ENCODE measurements at places on chromosomes 2 and 18. TPM values are rescaled to one million over a fixed set of nuclear protein-coding genes. Genes with fewer than 3 reads are reported as not detected.
A peak's percentile ranks its signal among the peaks of the same experiment; 100 is the strongest.

GRCh38 chr18:28248653-28249052 is 71.7 kb upstream of the CDH2 start:
- no peak for DNase-seq

DNA sequence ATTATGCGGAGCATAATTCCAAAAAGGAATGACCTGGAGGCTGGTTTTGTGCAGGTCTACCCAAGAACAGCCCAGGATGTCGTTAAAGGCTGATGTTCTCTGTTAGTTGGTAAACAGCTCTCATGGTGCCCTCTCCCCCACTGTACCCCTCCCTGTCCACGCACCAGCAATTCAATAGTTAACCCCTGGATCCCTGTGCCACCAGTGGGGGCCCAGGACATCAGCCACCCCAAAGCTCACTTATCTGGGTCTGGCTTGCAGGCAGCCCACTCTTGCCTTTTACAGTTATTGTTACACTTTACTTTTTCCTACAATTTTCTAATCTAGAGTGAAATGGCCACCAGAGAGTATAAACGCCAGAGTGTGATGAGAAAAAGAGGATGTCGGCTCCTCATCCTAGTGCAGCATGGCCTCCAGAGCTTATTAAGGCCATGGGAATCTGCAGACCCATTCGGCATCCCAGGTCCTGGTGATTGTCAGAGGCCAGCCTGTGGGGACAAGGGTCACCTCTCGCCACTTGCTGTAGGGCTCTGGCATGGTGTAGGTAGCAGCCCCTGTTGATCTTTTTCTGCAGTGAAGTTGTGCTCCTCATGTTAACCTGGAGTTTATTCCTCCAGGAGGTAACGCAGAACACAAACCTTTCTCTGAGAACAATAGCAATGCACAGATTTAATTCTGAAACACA is 30.3 kb downstream of the TWIST2 start:
- no peak for DNase-seq

DNA sequence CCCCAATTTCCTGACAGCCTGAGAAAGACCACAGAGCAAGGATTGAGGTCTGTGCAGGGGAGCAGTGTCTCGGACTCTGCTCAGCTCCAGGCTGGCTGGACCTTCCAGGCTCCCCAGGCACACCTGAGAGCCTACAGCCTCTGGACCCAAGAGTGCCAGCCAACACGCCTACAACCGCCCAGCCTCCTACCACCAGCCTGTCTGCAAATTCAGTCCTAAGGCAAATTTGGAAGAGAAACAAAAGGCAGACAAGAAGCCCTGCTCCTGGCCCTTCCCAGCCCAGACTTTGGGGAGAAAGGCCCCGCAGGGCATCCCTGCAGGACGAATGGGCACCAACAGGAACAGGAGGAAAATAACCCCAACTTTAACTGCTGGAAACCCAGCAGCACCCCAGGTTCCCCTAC is 1.9 kb downstream of the HS6ST1 start:
- DNase-seq, result no peak

DNA sequence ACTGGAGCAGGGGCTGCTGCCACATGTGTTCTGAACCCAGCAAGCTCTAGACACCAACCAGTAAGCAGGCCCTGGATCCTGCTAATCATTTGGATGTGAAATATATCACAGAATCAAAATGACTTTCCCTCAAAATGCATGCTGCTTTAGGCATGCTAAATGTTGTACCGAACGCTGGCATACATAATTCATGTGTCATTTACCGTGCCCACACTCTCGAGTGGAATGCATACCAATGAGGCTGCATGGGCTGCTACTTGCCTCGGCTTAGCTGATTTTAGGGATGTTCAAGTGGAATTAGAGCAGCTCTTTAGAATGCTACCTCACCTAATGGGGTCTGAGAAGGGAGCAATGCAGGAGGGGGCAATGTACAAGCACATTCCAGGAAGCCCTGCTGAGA is 509.6 kb upstream of the RAB6C start:
- no peak for DNase-seq

Gene ABCG8
- total RNA-seq, result 0.09 TPM

DNA sequence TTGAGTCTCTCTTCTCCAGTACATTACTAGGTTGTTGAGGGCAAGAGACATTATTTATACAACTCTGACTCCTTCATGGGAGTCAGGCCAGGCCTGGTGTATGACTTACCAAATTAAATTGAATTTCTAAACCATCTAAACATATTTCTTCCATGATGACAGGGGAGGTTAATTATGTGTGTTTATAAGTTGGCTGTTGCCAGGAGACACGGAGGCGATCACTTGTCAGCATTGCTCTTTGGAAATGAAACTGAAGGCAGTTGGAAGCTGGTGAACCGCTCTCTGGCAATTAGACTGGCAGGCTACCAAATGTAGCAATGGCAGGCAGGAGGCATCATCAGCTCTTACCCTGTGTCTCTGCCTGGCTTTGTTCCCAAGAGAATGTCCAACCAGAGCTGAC is 241.4 kb downstream of the KCNS3 start:
- DNase-seq, result no peak

GRCh38 chr2:95337829-95338228 is 40.7 kb downstream of the KCNIP3 start:
- DNase-seq, result no peak

Gene TTR
- not detected for total RNA-seq

Gene FBXO48
- not detected for total RNA-seq

DNA sequence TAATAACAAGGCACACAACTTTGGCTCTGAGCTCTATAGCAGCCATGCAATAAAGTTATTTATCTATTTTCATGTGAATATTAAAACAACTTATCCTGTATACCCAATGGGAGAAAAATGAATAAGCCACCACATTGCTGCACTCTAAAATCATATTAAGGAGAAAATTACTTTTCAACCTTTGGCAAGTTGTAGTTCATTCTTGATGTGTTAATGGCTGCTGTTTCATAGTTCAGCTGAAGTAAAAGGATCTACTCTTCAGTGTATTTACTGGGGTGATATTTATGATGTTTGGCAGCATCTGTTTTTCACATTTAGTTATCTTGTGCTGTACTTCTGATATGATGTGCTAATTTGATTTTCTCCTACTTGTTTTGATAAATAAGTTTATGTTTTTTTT is 71.8 kb downstream of the TMEFF2 start:
- no peak for DNase-seq

- DNase-seq, result no peak
These were observed 40.4 kb upstream of the TTC32 start for GRCh38 chr2:19942199-19942598.

DNA sequence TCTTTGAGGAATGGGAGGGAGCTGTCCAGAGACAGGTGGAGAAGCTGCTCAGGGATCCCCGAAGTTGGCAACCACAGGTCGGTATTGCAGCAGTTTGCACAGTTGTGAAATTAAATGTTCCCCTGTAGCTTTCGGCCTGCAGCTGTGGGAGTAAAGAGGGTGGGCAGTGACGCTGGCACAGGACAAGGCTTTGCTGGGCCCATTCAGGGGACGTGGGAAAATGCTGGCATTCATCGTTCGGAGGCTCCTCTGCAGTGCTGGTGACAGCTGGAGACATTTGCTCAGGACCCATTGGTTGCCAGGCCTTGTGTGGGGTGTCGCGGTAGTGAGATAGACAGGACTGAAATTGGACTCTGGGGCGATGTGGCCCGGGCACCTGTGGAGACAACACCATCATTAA is 173.7 kb downstream of the MYCN start:
- no peak for DNase-seq

DNA sequence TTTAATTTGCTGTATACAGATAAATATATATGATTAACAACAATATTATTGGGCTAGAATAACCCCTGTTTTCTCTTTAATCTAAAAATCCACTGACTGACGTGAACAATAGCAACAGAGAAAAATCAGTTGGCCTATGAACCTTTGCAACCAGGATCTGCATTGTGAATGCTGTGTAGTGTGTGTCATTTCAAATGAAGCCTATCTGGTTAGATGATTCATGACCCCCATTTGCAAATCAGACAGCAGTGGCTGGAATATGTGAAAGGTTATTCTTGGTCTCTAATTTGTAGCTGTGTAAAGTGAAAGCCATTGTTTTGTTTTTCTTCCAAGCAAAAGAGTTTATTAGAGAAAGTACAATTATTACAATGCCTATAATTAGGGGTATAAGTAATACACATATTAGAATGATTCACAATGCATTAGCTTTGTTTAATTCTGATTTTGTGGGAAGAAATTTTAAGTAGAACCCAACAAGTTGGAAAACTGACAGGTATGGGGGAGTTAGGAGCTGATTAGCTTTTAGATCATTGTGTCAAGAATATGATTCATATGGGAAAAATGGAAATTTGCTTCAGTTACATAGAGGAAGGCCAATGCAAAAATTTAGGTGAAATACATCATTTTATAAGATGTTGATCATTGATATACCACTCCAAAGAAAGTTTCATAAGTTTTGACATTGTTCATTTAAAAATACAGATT is 1362.2 kb upstream of the TMEFF2 start:
- no peak for DNase-seq

Gene CFC1
- not detected for total RNA-seq

DNA sequence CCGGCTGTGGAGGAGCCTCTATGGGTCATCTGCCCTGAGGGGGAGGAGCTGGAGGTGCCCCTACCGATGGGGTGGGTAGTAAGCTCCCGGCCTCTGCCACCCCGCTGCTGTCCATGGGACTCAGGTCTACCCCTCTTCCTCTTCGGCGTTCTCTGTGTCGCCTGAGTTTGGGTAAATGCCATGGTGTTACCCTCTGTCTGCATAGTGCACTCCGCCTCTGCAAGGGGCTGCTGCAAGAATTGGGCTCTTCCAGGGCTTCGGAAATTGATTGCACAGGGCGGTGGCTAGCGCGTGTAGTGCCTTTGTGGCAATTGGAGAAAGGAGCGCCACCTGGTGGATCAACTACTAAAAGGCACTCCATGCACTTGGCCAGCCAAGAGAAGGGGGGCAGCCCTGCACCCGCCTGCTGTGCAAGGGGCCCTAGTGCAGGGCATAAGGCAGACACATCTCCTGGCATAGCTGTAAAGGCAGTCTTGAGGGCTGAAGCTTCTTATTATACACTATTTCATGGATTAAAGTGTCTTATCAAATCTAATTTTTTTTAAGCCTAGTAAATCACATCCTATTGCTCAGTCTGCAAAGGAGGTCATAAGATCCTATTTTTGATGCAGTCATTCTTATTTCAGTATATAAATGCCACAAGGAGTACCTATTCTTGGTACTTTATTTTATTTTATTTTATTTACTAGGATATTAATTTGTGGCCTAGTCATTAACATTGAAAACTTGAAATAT is 308.9 kb downstream of the PDE11A start:
- peak; percentile 67 for DNase-seq

DNA sequence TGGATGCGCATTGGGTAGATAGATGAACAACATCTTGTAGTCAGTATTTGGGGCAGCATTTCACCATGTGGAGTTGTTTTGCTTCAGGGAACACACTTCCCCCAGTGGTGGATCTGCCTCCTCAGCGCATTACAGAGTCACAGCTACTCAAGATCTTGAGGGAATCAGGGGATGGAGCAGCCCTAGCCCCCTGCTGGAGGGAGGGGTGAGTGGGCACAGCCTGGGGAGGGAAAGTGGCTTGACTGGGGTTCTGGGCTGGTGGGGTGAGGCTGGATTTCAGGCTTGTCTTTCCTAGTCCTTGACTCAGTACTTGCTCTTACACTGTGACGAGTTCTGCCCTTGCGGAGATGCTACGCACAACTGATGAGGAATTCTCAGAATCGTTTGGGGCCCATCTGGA is 271.0 kb upstream of the HS6ST1 start:
- no peak for DNase-seq

GRCh38 chr2:181954538-181954883 is 31.1 kb upstream of the PPP1R1C start:
- DNase-seq, result no peak

GRCh38 chr2:231886071-231886681 is 40.0 kb downstream of the NPPC start:
- DNase-seq, result no peak

DNA sequence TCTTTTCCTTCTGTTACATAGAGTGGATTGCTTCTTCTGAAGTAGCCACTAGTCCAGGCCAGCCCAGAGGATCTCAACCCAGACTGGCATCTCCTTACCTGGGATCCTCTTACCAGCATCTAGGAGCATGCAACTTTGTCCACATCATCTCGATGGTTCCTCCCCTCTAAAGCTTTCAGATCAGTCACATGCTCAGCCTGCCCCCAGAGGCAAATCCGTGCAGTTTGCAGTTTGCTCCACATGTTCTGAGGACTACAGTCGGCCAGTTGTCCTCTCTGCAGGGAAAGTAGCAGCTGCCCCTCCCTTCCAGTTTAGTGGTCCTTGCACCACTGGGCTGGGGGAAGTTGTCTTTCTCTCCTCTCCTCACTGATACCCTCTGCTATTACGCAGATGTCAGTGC is 259.8 kb upstream of the APCDD1 start:
- no peak for DNase-seq

Gene HOXD12
- 0.76 TPM for total RNA-seq

Gene LRRTM4
- total RNA-seq, result 38.4 TPM

Gene PPP1R1C
- 1.1 TPM for total RNA-seq

- DNase-seq, result peak; percentile 65
These were observed 45.8 kb downstream of the LDLRAD4 start for GRCh38 chr18:13264091-13265007.

Gene CFAP65
- 2.6 TPM for total RNA-seq

GRCh38 chr2:58378152-58378551 is 137.0 kb upstream of the FANCL start:
- DNase-seq, result no peak

DNA sequence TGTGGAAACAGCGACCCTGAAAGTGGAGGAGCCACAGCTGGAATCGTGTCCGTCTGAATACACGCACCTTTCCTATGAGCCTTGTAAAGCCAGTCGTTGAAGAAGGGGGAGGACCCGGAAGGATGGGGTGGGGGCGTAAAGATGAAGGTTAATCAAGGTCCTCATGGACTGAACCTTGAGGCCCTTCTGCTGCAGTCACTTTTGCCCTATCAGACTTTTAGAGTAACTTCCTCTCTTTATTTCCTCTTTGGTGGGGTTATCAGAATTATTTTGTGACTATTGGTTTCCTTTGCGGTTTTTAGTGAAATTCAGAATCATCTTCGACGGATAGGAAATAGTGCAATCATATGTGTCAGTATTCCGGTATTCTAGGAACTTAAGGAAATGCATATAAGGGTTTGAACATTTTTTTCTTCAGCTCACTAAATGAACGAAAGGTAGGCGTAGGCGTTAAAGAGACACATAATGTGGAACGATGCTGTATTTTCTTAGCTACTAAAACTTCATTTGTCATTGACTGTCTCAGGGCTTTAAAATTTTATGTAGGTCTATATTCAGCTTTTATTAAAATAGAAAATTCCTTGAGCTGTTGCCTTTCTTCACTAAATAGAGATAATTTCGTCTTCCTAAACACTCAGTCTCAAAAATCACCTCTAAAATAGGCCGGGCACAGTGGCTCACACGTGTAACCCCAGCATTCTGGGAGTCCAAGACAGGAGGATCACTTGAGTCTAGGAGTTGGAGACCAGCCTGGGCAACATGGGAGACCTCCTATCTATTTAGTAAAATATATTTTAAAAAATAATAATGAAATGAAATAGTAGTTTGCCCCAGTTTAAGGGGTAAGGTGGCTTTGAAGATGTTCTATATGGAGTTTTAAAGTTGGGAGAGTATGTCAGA is 1.4 kb upstream of the YES1 start:
- no peak for DNase-seq

Gene SGPP2
- total RNA-seq, result under 0.01 TPM

- DNase-seq, result no peak
These were observed 6.4 kb upstream of the PTPN4 start for GRCh38 chr2:119753041-119753929.

Data from uterus (tissue), 4 donors.